ENCODE measurements at places on chromosomes 7 and 10.
A peak's percentile ranks its signal among the peaks of the same experiment; 100 is the strongest.

DNA sequence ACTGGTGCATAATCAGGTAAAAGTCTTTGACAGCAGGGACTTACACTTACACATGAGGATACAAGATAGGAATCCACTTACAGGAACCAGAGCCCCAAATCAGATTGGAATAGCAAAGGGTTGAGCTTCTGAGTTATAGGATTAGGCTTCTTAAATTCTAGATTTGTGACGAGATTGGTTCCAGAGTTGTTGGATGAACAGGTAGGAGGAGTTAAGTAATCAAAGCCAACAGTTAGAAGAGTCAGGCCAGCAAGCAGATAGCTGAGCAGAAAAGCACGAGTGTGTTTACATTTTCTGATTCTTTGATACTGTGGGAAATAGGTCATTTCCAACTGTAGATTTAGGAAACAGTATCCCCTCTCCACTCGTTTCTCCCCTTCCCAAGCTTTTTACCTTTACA, 167.0 kb downstream of the MDFIC start:
- no peak for DNase-seq

DNA sequence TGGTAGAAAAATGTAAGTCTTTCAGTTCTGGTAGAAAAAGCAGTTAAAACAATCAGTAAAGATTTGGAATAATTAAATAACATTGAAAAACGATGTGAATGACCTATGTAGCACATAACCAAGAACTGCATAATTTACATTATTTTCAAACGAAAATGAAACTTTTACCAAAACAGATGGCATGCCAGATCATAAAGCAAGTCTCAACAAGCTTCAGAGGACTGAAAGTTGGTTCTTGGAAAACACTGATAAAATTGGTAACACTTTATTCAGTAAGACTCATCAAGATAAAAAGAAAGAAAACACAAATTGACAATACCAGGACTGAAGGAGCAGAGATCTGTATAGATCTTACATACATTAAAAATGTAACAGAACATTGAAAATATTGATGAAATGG, 92.8 kb downstream of the VIPR2 start:
- no peak for DNase-seq

GRCh38 chr7:126203185-126203584, 1049.6 kb downstream of the GRM8 start:
- DNase-seq, result no peak

DNA sequence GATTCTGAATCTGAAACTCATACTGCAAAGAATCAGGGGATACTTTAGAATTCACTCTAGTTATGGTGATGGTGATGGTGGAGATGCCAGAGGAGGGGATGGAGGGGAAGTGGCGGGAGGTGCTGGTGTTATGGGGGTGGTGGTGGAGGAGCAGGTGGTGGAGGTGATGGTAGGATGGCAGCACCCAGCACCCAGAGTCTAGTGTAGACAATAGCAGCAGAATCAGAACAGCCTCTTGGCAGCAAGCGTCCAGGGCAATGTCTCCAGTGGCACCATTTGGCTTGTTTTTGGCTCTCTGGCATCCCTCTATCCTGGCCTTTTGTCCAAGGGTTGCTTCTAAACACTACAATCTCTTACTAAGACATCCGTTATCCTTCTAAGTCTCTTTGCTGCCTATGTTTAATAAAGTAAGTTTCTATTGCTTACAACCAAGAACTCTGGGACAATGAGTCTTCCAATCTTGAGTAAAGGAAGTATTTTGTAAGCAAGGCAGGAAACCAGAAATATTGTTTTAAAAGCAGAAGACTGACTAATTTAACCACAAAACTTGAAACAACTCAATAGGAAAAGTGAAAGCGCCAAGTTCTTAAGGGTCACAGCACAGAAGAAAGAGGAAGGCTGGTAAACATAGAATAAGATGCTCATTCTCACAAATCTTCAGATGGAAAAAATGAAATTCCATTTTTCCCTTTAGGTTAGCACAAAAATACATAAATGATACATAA, 42.4 kb upstream of the GDF10 start:
- DNase-seq, result peak; percentile 31

GRCh38 chr7:18770822-18771221, 275.3 kb downstream of the HDAC9 start:
- no peak for DNase-seq

DNA sequence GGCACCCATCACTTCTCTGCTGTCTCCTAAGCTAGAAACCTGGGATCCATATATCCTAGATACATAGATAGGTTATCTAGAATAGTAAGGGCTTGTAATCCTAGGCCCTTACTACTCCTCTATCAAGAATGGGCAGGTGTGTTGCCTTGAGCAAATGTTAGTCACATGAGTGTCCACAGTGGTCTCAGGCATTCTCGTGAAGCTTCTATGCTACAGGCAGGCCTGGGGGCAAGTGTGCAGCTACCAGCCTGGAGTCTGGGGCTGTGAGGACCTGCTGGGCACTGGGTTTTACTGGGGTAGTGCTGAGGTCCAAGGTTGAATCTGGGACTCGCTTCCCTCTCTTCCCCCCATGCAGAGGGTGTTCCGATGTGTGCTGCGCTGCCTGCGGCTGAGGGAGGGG, 91.4 kb downstream of the ABCC2 start:
- no peak for DNase-seq

- no peak for DNase-seq
Measured at GRCh38 chr7:16970732-16971482, 89.1 kb upstream of the AGR3 start.

- DNase-seq, result no peak
Measured at GRCh38 chr7:51090411-51090810, 226.2 kb downstream of the COBL start.

GRCh38 chr7:103867874-103868273, 121.6 kb downstream of the RELN start:
- no peak for DNase-seq

DNA sequence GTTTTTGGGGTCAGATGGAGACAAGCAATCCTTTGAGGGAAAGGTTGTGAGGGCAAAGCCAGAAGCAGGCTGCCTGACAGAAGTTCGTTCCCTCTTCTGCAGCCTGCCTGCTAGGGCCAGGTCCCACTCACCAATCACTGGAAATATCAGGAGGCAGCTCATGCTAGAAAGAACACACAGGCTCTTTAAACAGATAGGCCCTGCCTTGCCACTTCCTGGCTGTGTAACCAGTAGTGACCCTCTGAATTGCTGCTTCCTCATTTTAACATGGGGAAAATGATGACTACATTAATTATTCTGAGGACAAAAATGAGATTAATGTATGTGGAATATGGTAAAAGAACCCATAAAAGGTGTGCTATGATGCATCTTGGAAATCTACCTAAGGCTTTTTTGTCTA, 50.5 kb upstream of the MRLN start:
- DNase-seq, result peak; percentile 71

- no peak for DNase-seq
Measured at GRCh38 chr10:101011517-101012423, 12.2 kb downstream of the LZTS2 start.

DNA sequence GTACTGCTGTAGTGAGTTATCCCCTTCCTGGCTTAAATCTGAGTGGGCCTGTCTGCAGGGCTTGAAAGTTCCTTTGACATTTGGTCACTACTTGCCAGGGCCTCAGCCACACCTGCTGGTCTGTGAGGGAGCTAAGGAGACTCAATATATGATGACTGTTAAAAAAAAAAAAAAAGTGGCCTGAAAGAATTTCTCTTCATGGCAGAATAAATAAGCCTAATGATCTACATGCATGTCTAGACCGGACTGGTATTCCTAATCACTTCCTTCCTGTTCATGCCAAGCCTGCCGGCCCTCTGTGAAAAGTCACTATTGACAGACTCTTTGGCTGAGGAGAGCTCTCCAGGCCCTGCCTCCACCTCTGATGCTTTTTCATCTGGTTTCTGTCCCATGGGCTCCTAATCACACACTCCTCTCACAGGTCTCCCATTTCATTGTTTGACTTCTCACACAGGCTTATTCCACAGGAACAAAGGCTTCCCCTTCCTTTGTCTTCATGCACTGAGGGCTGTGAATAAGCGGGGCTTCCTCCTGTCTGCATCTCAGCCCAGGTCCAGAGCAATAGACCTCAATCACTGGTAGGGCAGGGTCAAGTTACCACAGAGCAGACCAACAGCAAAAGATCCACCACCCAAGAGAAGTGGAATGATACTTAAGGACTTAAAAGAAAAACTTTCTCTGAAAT, 99.1 kb upstream of the SEC61G start:
- DNase-seq, result no peak

- DNase-seq, result no peak
Measured at GRCh38 chr10:114045136-114046086, 1.7 kb downstream of the ADRB1 start.

GRCh38 chr7:76220185-76221057, 18.7 kb downstream of the SRRM3 start:
- peak; percentile 35 for DNase-seq

GRCh38 chr7:95046494-95047240, 139.3 kb downstream of the PPP1R9A start:
- DNase-seq, result no peak

GRCh38 chr10:89373916-89374711, 3.7 kb upstream of the IFIT1B start:
- DNase-seq, result no peak

GRCh38 chr10:65719790-65720189, 1206.0 kb upstream of the LRRTM3 start:
- no peak for DNase-seq

GRCh38 chr7:155455132-155455693, 2.7 kb upstream of the EN2 start:
- no peak for DNase-seq

GRCh38 chr7:37360484-37360883, 88.2 kb downstream of the ELMO1 start:
- DNase-seq, result no peak

DNA sequence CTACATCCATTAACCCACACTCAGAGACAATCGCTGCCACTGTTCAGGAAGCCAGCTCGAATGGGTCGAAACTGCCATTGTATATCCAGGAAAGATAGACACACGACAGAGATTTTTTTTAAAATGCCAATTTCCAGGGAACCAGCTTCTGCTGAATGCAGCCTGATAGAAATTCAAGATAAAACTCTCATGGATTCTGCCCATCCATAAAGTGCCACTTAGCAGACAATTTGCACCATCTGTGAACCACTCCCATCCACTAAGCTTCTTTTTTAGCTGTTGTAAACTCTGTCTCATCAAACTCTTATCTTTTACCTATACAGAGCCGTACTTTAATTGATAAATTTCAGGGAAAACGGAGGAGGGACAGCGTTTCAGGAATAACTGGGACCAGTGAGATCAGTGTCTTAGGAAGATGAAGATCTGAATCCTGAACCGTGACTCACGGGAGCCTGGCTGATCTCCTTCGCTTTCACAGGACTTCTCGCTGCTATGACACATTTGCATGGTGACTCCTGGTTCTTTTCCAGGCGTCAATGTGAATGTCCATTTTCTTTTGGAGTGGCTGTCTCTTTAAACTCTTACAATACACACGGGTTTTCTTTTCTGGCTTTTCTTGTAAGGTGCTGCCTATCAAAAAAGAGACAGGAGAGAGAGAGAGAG, 103.4 kb downstream of the FAM204A start:
- DNase-seq, result no peak

- no peak for DNase-seq
Measured at GRCh38 chr7:32104766-32105165, 34.6 kb upstream of the PDE1C start.

DNA sequence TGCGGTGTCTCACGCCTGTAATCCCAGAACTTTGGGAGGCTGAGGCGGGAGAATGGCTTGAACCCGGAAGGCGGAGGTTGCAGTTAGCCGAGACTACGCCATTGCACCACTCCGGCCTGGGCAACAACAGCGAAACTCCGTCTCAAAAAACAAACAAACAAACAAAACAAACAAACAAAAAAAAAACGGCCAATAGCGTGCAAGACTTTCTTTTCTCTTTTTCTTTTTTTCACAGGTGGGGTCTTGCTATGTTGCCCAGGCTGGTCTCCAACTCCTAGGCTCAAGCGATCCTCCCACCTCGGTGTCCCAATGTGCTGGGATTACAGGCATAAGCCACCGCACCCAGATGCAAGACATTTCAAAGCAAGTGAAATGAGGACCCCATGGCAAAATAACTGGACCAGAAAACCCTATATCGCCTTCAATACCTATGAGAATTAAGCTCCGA, 1.6 kb downstream of the PSAP start:
- no peak for DNase-seq

- no peak for DNase-seq
Measured at GRCh38 chr7:123041101-123041500, 45.6 kb upstream of the TAS2R16 start.

DNA sequence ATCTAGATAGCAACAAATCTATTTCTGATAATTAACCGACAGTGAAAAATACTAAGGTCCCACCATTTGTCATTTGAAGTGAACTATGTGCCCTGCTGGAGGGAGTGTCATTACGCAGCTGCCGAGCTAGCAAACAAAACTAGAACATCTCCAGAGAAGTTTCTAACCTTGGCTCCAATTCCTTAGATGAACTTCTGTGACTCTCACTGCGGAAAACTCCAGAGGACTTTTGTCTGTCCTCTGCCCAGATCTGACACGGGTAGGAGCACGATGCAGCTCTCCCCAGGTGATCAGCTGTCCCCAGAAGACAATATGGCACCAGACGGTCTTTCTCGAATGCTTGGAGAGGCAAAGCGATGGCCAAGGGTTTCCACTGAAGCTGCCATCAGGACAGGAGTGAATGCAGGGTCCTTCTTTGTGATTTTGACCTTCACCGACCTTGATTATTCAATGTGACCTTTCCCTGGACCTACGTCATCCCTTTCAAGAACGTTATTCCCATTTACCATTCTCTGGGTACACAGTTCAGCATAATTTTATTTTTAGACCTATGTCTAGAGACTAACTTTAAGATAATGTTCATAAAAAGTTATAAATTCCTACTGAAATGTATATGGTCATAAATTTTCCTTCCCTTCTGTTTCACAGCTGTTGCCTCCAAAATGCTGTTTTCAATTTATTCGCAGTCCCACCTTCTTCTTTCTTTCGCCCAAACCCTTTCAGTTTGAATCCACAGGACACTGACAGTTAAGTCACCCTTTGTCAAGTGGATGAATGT, 116.7 kb upstream of the C7orf33 start:
- no peak for DNase-seq

DNA sequence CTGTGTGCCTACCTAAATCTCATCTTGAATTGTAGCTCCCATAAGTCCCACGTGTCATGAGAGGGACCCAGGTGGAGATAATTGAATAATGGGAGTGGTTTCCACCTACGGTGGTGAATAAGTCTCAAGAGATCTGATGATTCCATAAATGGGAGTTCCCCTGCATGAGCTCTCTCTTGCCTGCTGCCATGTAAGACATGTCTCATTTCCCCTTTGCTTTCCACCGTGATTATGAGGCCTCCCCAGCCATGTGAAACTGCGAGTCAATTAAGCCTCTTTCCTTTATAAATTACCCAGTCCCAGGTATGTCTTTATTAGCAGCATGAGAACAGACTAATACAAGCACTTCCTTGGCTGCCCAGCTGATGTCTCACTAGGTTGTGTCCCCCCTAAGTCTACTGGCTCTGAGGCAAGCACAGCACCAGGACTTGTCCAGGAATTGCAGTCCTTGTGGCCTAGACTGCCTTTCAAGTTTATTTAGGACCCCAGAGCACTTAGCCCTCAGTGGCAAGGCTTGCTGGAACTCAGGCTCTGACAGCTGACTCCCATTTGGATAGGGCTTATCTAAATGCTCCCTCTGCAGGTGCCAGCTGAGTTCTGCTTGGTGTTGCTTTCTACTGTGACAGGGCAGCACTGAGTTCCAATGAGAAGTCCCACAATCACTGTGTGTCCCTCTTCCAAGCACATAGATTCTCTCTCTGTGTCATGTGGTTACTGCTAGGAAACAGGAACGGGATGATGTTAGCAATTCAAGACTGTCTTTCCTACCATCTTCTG, 59.0 kb upstream of the TAS2R16 start:
- DNase-seq, result no peak

GRCh38 chr7:43943417-43944187, 17.4 kb downstream of the UBE2D4 start:
- DNase-seq, result no peak

GRCh38 chr7:128389618-128390329, 20.0 kb downstream of the IMPDH1 start:
- DNase-seq, result no peak
